Smooth muscle cell of bladder (primary cell): ENCODE measurements at places on chromosomes 11 and 22. TPM values are rescaled to one million over a fixed set of nuclear protein-coding genes. Genes with fewer than 3 reads are reported as not detected.

Gene INS
- total RNA-seq, result not detected in 2 replicates

Gene TMEM126B
- total RNA-seq, result 42.4 and 43.5 TPM in 2 replicates

Gene CBX6
- total RNA-seq, result 27.6 and 40.1 TPM in 2 replicates

Gene BIRC3
- total RNA-seq, result 0.28 and 0.46 TPM in 2 replicates

Gene SLC22A25
- total RNA-seq, result not detected in 2 replicates

Gene OR5P2
- not detected in 2 replicates for total RNA-seq
